ENCODE measurements at places on chromosomes 4 and X.

DNA sequence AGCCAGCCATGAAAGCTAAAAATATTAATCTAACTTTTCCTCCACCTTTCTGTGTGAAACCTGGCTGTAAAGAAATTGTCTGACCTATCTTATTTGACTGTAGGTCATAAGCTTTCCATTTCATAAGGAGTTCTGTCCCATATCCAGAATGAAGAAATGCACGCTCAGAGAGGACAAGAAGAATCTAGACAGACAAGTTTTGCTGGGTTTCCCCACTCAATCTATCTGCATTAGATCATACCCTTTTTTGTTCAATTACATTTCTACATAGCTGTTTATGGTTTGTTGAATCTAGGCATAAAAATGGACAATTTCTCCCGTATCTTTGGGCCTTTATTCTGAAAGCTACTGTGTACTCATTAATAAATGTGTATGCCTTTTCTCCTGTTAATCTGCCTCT, 1495.1 kb downstream of the C4orf33 start:
- DNase-seq = no peak

- no peak for DNase-seq
These were observed 256.1 kb upstream of the ITM2A start for GRCh38 chrX:79623098-79623762.

- no peak for DNase-seq
These were observed 79.5 kb downstream of the CHRNA9 start for GRCh38 chr4:40414673-40415072.

- no peak for DNase-seq
These were observed 32.5 kb upstream of the ZNF185 start for GRCh38 chrX:152865232-152865920.

GRCh38 chr4:124104101-124104500, 608.4 kb downstream of the ANKRD50 start:
- DNase-seq = no peak

GRCh38 chrX:462853-463252, 76.1 kb upstream of the PPP2R3B start:
- no peak for DNase-seq

- no peak for DNase-seq
These were observed 495.2 kb downstream of the MID1IP1 start for GRCh38 chrX:39296472-39296871.

- no peak for DNase-seq
These were observed 39.5 kb downstream of the KANTR start for GRCh38 chrX:53133400-53133799.

DNA sequence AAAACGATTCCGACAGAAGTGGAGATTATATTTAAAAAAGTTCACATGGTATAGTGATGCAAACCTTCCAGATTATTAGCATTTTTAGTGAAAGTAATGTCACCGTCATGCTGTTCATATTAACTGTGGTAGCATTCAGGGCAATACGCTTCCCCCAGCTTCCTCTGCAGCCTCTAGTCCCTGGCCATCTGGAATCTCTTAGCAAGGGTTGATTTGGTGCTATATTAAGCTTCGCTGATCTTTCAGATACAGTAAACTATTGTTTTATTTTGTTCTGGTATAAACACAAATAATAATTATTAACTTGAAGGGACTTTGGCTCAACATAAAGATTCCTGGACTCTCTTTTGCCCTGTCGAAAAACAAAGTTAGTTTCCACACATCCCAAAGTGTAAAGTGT, 1080.5 kb upstream of the TENM3 start:
- no peak for DNase-seq

DNA sequence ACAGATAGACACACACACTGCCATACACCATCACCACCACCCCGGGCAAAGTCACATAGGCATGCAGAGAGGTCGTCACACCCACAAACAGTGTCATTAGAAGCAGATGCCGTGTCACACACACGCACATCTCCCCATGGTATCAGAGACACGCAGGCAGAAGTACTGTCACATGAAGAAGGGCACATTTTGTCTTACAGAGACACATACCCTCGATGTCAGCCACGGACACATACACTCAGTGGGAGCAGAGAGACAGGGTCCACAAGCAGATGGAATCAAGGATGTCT, 3.3 kb downstream of the NALF2 start:
- no peak for DNase-seq

GRCh38 chr4:48594180-48594579, 104.1 kb downstream of the ZAR1 start:
- DNase-seq = no peak

DNA sequence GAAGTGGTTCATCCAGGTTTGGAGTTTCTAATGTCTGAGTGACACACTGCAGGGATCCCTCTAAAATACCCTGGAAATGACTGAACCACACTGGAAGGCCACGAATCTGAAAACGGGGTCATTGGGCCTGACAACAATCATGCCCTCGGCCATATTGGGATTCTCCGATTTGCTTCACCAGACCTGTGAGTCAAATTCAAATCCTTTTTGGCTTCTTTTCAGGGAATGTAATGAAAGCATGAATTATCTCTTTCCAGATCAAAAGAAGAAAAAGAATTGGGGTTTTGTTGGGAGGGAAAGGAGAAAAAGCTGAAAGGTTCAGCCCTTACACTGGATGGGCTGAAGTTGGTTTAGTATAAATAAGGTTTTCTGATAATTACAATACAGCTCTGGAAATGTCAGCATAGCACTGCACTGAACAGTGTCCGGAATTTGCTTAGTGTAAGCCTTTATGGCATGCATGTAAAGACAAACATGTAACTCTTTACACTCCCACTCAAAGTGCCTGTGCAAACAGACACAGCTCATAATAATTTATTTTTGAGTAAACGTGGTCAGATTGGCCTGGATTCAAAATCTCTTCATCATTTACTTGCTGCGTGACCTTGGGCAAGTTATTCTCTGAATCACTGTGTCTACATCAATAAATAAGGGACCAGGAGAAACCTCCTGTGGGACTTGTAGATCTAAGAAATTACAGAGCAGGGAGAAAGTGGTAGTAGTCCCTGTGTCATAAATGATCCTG, 21.4 kb downstream of the CT47C1 start:
- no peak for DNase-seq

- no peak for DNase-seq
These were observed 29.2 kb downstream of the TBC1D9 start for GRCh38 chr4:140726776-140727500.

DNA sequence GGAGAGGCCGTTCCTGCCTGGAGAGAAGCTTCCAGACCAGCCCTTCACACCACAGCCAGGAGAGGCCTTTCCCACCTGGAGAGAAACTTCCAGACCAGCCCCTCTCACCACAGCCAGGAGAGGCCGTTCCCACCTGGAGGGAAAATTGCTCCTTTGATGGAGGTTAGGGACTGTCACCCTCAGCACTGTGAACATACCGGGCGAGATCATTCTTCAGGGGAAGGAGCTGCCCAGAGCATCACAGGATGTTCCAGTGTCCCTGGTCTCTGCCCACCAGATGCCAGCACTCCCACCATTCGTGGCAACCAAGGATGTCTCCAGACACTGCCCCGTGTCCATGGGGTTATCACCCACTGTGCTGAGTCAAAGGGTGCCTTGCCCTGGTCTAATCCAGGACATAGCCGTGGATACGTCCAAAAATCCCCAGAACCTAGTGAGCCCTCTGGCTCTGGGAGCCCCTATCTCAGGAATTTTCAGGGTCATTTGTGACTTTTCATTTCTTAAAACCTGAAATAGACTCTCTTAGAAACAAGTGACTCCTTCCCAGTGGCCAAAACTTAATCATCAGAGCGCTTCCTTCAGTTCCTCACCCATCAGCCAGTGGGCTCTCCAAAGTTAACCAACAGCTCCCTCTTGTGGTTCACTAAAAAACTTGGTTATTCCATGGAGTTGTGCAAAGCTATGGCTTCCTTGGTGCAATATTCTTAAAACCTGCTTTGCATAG, 80.2 kb downstream of the CRMP1 start:
- DNase-seq = no peak

DNA sequence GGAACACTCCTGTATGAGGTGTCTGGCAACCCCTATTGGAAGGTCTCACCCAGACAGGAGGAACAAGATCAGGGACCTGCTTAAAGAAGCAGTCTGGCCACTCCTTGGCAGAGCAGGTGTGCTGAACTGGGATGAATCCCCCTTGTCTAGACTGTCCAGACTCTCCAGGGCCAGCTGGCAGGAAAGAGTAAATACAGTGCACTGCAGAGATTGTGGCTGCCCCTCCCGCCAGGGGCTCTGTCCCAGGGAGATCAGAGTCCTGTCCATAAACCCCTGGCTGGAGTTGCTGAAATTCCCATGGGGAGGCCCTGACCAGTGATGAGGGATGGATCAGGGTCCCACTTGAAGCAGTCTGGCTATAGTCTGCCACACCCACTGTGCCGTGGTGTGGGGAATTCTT, 17.7 kb downstream of the STPG2 start:
- no peak for DNase-seq

- no peak for DNase-seq
These were observed 182.8 kb downstream of the GUCY2F start for GRCh38 chrX:109299091-109299490.

GRCh38 chrX:140355429-140355828, 149.4 kb downstream of the SOX3 start:
- no peak for DNase-seq

GRCh38 chrX:42992199-42992943, 214.4 kb upstream of the PPP1R2C start:
- no peak for DNase-seq

- no peak for DNase-seq
These were observed 93.7 kb downstream of the SHOX start for GRCh38 chrX:724256-724655.

DNA sequence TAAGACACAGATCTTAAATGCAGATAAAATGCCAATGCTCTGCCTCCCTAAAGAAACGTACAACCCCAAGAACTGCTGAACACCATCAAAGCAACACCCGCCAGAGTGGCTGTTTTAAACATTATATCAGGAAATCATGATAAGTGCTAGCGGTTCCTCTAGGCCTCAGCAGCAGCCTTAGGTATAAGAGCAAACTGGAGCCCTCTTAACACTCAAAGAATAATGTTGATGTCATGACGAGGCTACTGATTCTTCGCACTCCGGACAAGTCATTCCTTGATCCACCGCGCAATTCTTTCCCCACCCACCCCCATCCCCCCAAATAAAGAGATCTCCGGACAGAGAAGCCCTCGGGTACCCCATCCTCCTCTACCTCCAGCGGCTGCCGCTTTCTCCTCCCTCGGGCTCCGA, 507 bp downstream of the LIN54 start:
- no peak for DNase-seq

- no peak for DNase-seq
These were observed 60.9 kb downstream of the HTT start for GRCh38 chr4:3135155-3136011.

GRCh38 chrX:150934453-150934852, 36.0 kb upstream of the CD99L2 start:
- DNase-seq = no peak

GRCh38 chr4:73653695-73654106, 33.5 kb upstream of the RASSF6 start:
- DNase-seq = no peak

DNA sequence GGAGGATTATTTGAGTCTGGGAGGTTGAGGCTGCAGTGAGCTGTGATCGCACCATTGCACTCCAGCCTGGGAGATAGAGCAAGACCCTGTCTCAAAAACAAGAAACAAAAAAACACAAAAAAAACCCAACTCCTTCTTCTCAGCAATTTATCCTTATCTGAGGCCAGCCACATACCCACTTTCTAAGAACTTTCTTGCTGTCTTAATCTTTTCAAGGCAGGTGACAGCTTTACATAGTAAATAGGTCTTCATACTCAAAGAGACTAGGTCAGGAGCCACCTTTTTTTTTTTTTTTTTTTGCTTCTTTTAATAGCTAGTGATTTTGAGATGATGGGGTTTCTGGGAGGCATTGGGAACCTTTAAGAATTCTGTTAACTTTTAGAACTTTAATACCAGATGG, 26.1 kb upstream of the ZCCHC13 start:
- DNase-seq = no peak

- DNase-seq = no peak
These were observed 17.1 kb upstream of the CT47C1 start for GRCh38 chrX:119055687-119056086.

GRCh38 chr4:5993876-5994811, 24.1 kb downstream of the C4orf50 start:
- DNase-seq = no peak

DNA sequence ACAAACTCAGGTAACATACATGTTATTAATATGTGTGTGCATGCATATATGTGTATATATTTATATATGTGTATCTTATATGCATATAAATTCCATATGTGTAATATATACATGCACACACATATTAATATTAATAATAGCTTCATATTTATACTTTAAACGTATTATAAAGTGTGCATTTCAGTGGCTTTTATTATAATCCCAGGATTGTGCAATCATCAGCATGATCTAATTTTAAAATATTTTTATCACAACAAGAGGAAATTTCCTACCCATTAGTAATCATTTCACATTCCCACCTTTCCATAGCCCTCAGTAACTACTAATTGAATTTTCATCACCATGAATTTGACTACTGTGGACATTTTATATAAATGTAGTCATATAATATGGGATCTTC, 2211.9 kb upstream of the TENM3 start:
- no peak for DNase-seq

- no peak for DNase-seq
These were observed 76.1 kb upstream of the TMEM33 start for GRCh38 chr4:41859087-41859486.

- DNase-seq = no peak
These were observed 247.2 kb upstream of the MTMR8 start for GRCh38 chrX:64642482-64642881.

DNA sequence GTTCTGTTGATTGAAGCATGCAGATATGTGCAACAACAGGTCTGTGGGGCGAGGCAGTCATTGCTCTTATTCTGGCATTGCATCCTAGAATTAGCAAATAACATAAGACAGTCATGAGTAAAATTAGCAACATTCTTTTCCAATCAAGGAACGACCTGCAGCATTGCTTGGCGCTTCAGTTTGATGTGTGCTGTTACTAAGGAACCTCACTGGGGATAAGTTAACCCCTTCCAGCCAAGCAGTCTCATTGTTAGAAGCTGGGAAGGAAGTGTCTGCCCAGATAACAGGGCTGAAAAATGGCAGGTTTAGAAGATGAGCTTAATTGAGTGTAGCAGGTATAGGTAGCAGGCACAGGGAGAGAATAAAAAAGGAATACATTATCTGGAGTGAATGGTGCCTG, 55.4 kb downstream of the RBM46 start:
- no peak for DNase-seq

GRCh38 chr4:40214661-40215418, 18.0 kb downstream of the RHOH start:
- DNase-seq = no peak

DNA sequence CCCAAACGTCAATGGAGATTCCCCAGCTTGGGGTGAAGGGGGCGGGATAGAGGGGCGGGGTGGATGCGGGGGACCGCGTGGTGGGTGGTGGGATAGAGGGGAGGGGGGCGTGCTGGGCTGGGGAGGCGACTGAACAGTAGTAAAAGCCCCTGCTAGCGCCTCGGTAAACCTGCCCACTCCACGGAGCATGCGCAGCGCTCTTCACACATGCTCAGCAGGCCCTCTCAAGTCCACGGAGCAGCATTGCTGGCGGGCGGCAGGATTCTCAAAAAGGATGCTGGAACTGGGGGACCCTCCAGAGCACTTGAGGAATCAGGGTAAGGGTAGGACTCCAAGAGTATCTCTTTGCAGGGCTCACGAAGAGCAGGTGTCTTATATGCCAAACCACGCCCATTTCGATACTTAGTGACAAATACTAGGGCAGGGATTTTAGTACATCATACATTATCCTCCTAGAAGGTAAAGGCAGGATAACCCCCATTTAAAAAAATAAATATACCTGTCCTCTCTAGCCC, 378 bp upstream of the RPS6KA6 start:
- DNase-seq = no peak

GRCh38 chr4:6692806-6693205, 872 bp upstream of the S100P start:
- DNase-seq = no peak

- DNase-seq = no peak
These were observed 64.4 kb upstream of the ENPEP start for GRCh38 chr4:110411574-110412011.

Data from ascending aorta (tissue), 2 donors.